ENCODE measurements at places on chromosomes 13 and 19.

DNA sequence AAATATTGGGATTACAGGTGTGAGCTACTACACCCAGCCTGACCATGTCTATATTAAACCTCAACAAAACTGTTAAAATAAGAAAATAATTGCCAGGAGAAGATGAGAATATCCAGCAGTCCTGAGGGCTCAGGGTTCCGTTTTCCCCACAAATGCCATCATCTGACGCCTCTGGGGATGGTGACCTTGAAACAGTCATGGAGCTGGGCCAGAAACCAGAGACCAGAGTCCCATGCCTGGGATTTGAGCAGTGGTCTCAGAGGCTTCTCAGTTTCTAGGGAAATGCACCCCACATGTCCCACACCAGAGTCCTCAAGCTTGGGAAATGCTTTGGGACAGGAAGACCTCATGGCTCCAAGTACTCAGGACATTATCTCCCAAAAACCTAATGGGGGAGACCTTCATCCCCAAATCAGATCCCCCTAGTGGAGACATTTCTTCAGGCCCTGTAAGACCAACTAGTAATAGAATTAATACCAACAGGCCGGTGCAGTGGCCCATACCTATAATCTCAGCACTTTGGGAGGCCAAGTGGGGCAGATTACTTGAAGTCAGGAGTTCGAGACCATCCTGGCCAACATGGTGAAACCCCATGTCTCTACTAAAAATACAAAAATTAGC, 2.9 kb upstream of the MAP1S start:
- no peak for DNase-seq

- DNase-seq, result no peak
Measured at GRCh38 chr13:40101708-40102359, 446.4 kb downstream of the COG6 start.

DNA sequence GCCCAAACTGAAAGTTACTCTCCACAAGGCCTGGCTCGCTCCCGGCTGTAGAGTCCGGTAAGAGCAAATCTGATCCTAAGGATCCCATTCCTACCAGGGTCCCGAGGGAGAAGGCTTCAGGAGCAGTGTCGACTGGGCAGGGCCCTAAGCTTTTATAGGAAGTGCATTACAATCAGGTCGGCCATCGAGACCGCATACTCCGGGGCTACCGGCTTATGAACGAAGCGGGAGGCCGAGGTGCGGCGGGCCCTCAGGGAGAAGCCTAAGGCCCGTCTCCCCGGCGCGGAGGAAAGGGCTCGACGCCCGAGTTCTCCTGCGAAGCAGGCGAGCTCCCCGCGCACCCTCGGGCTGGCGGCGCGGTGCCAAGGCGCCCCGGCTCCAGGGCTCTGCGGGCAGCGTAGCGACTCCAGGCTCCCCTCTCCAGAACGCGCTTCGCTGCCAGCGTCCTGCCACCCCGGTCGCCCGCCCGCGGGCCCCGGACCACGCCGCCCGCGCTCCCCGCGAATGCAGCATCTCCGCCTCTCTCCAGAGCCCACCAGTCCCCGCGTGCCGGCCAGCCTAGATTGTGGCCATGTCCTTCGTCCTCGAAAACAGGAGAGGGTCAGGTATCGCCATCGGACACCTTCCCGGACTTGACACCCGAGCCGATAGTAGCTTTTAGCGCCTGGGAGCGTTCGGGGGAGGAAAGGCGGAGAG, 1.4 kb downstream of the EFNB2 start:
- peak; percentile 38 for DNase-seq

DNA sequence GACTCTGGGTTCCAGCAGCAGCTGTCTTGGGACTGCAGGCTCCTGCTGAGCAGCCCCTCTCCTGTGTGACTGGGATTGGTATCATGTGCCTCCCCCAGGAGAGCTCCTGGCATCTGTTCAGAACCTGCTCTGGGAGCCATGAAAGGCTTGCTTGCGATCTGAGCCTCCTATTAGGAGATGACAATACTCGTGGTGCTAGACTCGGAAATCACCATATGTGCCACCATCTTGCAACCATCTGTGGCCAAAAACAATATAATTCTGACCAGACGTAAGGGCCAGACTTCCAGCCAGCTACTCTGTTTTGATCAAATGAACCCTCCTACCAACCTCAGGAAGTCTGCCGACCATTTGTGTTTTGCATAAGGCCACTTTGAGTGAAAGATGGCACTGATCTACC, 484.7 kb downstream of the IRS2 start:
- no peak for DNase-seq

GRCh38 chr13:93230261-93230855, 3.8 kb downstream of the GPC6 start:
- no peak for DNase-seq

GRCh38 chr19:8526345-8527091, 12.6 kb upstream of the ZNF414 start:
- DNase-seq, result peak; percentile 94

DNA sequence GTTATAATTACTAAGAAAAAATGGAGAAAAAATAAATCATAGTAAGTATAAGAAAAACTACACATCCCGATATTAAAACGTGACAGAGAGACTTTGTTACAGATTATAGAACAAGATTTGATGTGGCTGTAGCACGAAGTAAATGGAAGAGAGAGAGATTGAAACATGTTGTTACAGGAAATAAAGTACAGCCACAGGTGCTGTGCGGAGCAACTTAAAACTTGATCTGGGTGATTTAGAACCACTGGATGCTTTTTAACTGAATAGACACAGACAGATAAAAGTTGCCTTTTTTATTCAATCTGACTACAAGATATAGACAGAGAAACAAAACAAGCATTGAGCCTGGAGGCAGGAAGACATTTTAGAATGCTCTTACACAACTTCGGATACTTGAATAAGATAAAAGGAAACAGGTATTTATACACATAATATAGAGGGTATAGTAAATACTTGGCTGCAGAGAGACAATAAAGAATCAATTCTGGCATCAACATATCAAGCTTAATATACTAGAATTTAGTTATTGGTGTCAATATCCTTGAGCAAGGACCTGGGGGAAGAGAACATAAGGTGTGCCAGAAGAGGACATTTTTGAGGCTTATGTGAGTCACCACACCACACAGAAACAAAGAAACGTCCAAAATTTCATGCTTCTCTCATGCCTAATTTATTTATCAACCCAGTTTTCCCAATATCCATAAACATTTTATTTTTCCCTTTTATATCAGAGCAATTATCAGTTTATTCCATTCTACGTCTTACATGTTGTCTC, 548.5 kb downstream of the SLITRK1 start:
- DNase-seq, result no peak

- DNase-seq, result no peak
Measured at GRCh38 chr13:92196591-92197256, 798.3 kb downstream of the GPC5 start.
